ENCODE measurements at places on chromosomes 12 and 14. TPM values are rescaled to one million over a fixed set of nuclear protein-coding genes. Genes with fewer than 3 reads are reported as not detected.

Gene GLT1D1
- not detected for total RNA-seq

Gene LHX5
- not detected for total RNA-seq

- no peak for DNase-seq
Measured at GRCh38 chr14:65421201-65421981, 8.9 kb downstream of the FUT8 start.

DNA sequence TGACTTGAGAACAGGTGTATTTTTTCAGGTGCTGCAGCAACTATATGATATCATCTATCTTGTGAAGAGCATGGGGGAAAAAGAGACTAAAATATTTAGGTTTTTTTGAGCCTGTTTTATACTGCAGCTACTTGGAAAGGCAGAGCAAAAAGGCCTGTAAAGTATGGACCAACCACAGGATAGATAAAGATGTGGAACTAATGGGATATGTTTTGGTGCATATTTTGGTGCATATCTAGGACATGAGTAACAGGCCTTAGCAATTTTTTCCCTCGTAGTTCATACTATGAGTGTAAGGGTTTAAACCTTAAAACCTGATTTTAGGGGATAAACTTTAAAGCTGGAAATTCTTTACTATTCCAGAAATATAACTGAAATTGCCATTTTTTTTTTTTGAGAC is 6.0 kb upstream of the GTSF1 start:
- DNase-seq: no peak

DNA sequence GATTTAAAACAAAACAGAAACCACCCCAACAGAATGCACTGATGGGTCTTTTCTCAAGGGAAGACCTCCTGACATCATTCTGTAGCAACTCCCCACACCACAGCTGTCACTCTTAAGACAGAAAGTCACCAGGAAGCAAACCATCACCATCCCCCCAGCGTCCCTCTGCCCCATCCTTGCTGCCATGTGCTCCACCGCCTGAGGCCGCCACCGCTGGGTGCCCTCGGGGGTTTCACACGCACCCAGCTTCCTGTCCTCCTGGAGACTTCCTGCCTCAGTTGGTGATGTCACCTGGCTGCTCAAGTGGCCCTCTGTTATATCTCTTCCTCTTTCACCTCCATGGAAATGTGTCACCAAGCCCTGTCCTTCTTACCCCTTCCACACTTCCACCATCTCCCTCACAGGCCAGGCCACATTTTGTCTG is 71.4 kb upstream of the GPR68 start:
- peak; percentile 94 for DNase-seq
